HTR-8/SVneo (cell line): ENCODE measurements at places on chromosomes 6 and 20.
A peak's percentile ranks its signal among the peaks of the same experiment; 100 is the strongest.

DNA sequence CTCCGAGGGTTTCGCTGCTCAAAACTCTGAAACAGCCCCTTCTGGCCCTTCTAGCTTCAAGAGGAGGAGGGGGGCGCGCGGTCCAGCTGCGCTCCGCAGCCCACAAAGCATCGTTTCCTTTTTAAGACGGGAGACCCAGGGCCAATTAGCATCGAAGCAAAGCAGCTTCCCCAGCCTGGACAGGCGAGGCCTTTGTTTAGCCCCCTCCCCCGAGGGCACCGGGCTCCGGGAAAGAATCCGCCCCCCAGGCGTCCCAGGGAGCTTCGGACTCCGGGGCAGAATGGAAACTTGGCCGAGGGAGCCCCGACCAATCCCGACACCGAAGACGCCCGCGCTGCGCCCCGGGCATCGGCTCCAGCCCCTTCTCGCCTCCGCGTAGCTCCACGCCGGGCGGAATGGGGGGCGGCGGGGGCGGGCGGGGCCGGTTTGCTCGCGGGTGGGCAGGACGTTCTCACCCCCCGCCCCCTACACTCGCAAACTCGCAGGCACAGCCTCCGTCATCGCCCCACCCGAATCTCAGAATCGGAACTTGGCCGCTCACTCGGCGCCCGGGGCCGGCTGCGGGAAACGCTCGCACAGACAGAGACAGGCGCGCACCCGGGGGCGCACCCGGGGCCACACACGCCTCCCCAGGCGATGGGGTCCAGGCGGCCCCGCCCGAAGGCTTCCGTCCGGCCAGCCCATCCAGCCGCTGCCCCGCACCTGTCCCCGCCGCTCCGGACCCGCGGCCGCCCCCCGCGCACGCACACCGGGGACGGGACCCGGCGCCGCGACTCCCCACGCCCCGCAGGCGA, 628 bp downstream of the NKAIN4 start:
- no peak for DNase-seq

- DNase-seq: no peak
Measured at GRCh38 chr6:87484491-87484890, 11.7 kb downstream of the SLC35A1 start.

DNA sequence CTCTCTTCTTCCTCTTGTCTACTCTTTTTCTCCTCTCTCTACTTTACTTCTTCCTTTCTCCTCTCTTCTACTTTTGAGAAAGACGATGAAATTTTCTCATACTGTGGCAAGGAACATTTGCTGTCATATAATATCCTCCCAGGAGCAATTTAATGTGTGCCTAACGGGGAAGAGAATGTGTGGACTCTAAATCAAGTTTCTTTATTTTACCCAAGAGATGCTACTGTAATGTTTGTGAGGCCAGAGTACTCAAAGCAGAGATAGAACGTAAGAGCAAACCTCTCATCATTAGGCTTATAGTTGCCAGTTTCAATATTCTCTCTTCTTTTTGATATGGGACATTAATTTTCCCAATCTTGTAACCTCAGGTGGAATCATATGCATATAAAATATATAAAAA, 801.4 kb downstream of the BCKDHB start:
- no peak for DNase-seq

GRCh38 chr6:17032590-17032987, 69.3 kb upstream of the STMND1 start:
- peak; percentile 35 for DNase-seq

DNA sequence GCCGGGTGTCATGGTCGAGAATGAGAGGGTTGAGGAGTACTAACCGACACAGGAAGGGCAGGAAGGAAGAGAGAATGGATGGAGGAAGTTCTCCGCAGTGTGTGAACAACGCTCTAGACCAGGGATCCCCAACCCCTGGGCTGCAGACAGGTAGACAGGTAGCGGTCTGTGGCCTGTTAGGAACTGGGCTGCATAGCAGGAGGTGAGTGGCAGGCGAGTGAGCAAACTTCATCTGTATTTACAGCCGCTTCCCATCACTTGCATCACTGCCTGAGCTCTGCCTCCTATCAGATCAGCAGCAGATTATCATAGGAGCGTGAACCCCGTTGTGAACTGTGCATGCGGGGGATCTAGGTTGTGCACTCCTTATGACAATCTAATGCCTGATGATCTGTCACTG, 62.0 kb downstream of the SULF2 start:
- DNase-seq: no peak

- no peak for DNase-seq
Measured at GRCh38 chr6:108588586-108588985, 27.9 kb downstream of the FOXO3 start.

DNA sequence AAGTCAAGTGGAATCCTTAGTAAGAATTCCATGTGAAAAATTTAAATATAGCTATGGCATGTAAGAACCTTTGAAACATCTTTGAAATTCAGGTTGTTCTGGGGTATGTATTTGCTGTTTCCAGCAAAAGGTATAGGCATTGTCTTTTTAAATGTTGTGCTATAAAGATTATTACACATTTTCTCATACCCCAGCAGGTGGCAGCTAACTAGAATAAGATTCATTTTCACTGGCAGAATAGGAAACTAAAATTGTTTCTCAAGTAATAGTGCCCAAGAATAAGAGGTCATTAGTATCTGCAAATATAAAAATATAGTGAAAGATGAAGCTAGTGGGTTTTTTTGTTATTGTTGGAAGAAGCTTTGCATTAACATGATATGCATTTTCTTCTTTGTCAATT, 1.8 kb downstream of the GRIK2 start:
- DNase-seq: no peak

DNA sequence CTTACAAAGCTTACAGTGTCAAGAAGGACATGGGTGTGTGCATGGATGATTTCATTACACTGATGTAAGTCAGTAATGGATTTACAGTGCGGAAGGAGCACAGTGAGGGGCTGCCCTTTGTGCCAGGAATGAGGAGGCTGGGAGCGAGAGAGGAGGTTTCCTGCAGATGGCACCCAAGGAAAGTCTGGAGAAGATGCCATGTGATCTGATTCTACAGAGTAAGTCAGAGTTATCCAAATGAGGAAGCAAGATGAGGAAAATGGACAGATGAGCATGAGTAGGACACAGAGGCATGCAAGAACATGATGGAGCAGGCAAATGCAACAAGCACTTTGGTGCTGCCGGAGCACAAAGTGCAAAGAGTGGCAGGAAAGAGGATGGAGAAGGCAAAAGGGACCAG, 29.7 kb downstream of the MAP7 start:
- no peak for DNase-seq

- DNase-seq: no peak
Measured at GRCh38 chr6:16474772-16475493, 236.5 kb downstream of the GMPR start.

DNA sequence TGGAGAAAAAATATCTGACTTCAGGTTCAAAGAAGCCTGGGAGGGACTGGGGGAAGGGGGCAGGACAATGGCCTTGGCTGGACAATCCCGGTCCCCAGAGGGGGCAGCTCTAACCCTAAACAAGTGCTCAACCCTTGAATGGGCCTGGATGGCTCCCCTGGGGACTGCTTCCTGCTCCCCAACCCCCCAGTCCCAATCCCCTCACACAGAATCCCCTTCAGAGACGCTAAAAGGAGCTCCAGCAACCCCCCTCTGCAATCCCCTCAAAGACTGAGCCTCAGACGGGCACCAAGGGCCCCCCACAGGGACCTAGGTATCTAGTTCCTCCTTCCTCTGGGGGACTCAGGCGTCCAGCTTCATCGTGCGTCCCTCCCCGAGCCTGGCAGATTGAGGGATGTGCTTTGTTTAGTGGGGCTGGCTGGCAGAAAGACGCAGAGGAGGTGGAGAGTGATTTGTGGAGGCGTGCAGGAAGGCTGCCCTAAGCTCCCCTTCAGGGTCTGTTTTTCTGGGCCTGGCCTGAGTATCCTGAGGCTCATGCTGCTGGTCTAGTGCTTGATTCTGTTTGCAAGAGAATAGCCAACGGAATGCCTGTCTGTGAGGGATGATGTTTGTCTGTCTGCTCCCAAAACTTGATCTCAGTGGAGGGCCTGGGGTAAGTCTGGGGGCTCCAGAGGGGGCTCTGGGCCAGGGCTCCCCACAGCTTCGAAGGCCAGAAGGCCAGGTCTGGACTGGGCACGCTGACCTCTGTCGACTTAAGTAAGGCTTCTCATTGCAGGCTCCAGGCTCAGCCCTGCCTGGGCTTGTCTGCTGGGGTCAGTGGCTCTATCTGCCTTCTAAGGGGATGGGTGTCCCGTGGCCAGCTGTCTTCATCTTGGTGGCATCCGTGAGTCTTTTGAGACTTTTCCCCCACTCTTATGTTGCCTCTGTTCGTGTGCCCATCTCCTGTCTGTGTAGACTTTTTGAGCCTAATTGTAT, 1.7 kb upstream of the POU5F1 start:
- no peak for DNase-seq

GRCh38 chr6:15376900-15377487, 131.1 kb downstream of the JARID2 start:
- no peak for DNase-seq

GRCh38 chr6:75430631-75431325, 62.8 kb downstream of the FILIP1 start:
- DNase-seq: no peak

DNA sequence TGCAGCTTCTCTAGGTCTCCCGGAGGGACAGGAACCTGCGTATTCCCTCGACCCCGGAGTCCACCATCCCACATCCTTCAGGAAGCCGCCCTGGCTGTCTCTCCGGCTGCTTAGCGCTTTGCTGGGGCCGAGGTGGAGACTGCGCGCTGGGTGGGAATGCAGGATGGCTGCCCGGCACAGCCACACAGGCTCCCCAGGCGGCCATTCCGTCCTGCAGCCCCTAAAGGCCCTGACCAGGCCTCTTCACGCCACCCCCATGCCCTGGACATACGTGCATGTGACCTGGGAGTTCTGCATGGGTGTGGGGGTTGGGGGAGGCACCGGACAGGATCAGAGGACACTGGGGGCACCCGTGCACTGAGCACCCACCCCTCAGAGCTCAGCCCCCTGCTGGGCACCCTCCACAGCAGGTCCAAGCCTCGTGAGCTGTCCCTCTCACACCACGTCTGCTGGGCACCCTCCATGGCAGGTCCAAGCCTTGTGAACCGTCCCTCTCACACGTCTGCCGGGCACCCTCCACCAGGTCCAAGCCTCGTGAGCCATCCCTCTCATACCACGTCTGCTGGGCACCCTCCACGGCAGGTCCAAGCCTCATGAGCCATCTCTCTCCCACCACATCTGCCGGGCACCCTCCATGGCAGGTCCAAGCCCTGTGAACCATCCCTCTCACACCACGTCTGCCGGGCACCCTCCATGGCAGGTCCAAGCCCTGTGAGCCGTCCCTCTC, 40.4 kb upstream of the CHRNA4 start:
- no peak for DNase-seq

GRCh38 chr6:133055441-133055966, 185.7 kb upstream of the EYA4 start:
- DNase-seq: no peak

DNA sequence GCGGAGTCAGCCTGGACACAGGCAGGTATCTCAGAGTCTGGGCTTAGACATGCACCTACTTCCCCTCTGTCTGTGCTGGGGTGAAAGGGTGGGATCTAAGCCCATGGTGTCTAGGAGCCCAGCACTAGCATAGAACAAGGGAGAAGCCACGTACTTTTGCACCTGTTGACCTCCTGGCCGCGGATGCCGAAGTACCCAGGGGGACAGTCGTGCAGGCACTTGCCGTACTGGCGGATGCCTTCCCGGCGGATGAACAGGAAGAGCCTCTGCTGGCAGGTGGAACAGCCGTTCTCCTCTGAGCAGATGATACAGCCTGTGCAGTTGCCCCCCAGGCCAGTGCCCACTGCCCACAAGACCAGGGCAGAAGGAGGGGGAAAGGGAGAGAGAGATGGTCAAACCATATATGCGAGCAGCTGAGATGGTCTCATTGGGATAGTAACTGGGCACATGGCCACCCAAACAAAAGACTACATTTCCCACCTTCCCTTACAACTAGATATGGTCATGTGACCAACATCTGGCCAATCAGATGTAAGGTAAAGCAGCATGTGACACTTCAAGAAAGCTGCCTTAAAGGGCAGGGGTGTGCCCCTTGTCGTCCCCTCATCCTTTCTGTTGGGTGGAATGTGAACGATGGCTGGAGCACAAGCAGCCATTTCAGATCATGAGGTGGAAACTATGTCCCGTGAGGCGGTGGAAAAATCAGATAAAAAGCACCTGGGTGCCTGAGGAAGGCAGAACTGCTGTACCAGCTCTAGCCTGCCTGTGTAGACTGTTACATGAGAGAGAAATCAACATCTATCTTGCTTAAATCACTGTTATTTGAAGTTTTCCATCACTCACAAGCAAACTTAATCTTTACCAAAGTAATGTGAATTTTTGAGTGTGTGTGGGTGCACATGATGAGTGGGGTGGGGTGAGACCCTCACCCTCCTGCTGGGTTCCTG, 34.0 kb downstream of the RSPO4 start:
- no peak for DNase-seq

GRCh38 chr6:46888578-46888977, 33.2 kb downstream of the ADGRF5 start:
- no peak for DNase-seq

DNA sequence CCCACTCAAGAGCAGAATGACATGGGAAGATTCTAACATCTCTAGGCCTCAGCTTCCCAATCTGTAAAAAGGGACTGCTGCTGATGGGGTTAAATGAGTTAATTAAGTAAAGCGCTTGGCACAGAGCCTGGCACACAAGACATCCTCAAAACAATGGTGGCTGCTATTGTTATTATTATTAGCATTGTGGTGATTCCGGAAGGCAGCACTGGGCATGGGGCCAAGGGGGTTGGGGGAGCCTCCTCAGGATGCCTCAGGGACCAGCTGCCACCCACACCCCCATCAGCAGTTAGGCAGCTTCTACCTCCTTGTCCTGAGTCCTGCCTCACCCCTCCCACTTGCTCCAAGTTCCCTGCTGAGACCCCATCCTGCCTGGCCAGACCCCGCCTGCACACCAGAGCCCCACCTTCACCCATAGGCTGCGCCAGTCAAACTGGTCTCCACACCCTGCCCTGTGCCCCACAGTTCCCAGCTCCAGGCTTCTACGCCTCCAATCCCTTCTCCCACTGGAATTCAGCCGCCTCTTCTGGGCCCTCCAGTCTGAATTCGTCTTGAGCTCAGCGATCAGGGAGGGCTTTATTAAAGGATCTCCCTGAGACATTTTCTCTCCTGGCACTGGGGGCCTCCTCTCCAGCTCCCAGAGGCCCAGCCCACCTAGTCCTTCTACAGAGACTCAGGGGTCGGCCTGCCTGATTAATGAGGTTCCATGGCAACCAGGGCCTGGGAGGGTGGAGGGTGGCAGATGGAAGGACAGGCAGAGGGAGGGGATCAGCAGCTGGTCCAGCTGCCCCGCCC, 1.5 kb downstream of the E2F1 start:
- DNase-seq: no peak

DNA sequence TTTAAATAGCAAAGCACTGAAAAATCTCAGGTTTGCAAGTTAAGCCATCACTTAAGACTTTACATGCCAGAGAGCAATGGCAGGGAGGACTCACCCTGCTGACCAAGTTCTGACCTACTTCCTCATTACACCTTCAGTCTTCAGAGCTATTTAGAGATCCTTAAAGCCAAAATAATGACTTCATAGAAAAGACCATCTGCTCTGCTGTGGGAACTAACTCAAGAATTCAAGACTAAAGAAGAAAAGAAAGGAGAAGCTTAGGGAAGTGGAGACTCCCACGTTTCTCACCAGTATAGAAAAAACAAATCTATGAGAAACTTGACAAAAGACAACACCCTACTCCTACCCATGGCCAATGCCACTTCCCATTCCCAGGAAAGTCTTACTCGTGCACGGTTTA, 28.6 kb downstream of the XPO5 start:
- no peak for DNase-seq
